ENCODE measurements at places on chromosomes 12 and 14.

GRCh38 chr14:23894362-23895052 is 59.1 kb upstream of the DHRS4 start:
- H3K27me3 ChIP-seq: no peaks in the 10 kb centered on the region
- no peak overlapping the region for H3K4me3 ChIP-seq
- no peak overlapping the region for H3K27ac ChIP-seq

- H3K36me3 ChIP-seq: no peaks in the 10 kb centered on the region
- DNase-seq: no peak
- H3K4me1 ChIP-seq: peaks cover 28% of the 10 kb centered on the region
- no peaks in the 10 kb centered on the region for H3K27me3 ChIP-seq
- peak overlapping the region; percentile 50 for H3K27ac ChIP-seq
These were observed 672 bp upstream of the SCFD1 start for GRCh38 chr14:30621354-30621939.

DNA sequence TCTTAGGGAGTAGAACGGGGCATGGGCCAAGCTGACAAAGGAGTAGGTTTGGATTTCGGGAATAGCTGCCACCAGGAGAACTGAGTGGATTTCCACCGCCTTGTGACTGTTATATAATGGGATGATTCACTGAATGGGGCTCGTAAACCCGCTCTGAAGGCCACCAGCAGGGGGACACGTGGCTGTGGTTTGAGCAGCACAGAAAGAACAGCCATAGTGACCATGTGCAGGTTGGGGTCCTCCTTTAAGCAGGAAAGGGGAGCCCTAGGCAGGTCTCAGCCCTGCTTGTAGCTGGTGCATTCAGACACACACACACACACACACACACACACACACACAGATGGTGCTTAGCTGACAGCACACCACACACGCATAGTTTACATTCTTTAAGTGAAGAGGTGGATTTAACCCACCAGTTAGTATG is 8.6 kb upstream of the ASB2 start:
- H3K36me3 ChIP-seq: no peaks in the 10 kb centered on the region
- H3K27ac ChIP-seq: peak overlapping the region; percentile 59
- H3K27me3 ChIP-seq: no peaks in the 10 kb centered on the region
- peaks cover 5% of the 10 kb centered on the region for H3K4me1 ChIP-seq
- no peak overlapping the region for H3K4me3 ChIP-seq

- H3K4me3 ChIP-seq: no peak overlapping the region
- H3K4me1 ChIP-seq: peaks cover 2% of the 10 kb centered on the region
- no peak overlapping the region for H3K27ac ChIP-seq
- no peaks in the 10 kb centered on the region for H3K36me3 ChIP-seq
These were observed 30.7 kb upstream of the BCL7A start for GRCh38 chr12:121990692-121991603.

DNA sequence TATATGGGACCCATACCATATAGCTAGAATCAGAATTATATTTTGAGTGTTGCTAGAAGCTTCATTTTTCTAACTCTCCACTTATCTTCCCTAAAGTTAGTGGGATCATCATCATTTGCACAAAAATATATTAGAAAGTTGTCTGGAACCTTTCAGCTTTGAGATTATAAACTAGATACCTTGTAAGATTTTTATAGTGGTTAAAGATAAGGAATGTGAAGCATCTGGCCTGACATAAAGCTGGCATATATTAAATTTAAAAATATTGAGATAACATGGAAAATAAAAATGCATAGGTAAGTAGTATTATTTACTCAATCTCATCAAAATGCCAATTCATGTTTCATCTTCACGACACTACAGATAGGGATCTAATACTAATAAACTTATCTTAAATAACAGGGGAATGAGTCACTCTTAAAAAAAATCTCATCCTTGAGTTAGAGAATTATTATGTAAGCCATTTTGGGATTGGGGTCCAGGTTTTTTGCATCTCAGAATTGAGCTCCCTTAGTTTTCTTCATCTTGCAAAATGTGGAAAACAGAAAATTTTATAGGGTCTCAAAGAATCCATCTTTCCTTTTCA is 318.5 kb downstream of the KCNC2 start:
- no peaks in the 10 kb centered on the region for H3K36me3 ChIP-seq
- H3K4me3 ChIP-seq: no peak overlapping the region
- DNase-seq: no peak
- H3K4me1 ChIP-seq: peaks cover 5% of the 10 kb centered on the region
- H3K27ac ChIP-seq: no peak overlapping the region
- H3K27me3 ChIP-seq: no peaks in the 10 kb centered on the region

GRCh38 chr12:9449181-9449580 is 158.5 kb downstream of the KLRB1 start:
- peak overlapping the region; percentile 83 for H3K4me3 ChIP-seq
- no peaks in the 10 kb centered on the region for H3K4me1 ChIP-seq
- DNase-seq: no peak
- no peak overlapping the region for H3K27ac ChIP-seq
- H3K27me3 ChIP-seq: no peaks in the 10 kb centered on the region

DNA sequence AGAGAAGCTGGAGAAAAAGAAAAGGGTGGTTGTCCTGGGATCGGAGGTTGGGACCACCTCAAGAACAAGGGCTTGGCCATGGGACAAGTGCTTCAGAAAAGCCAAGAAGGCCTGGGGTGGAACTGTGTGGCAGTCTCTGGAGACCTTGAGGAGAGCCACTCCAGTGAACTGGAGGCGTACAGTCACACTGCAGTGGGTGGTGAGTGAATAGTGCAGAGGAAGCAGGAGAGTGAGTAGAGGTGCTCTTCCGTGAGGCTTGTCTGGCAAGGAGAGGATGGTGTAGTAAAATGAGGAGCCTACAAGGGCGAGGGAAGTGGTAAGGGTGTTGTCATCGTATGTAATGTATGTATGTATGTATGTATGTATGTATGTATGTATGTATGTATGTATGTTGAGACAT is 20.9 kb downstream of the RASSF3 start:
- DNase-seq: no peak
- peak overlapping the region; percentile 57 for H3K27ac ChIP-seq
- H3K4me3 ChIP-seq: no peak overlapping the region
- peaks cover 4% of the 10 kb centered on the region for H3K36me3 ChIP-seq
- peaks cover 99% of the 10 kb centered on the region for H3K4me1 ChIP-seq

DNA sequence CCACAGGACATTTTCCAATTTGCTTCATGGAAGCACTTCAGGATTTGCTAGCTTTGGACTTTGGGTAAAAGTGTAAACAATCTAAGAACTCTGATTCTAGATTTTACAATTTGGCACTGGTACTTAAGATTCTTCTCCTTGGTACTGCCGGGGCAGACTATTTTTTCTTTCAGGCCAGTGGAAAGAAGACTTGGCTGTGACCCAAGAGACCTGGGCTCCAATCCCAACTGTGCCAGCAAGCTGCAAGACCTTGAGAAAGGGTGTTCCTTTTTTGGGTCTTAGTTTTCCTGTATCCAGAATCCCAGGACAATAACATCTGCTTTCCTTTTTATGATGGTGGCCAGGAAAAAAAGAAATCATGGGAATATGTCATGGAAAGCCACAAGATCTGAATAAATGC is 148.1 kb upstream of the CRY1 start:
- H3K27me3 ChIP-seq: no peaks in the 10 kb centered on the region
- H3K27ac ChIP-seq: no peak overlapping the region
- H3K4me3 ChIP-seq: no peak overlapping the region
- no peaks in the 10 kb centered on the region for H3K36me3 ChIP-seq
- DNase-seq: no peak

DNA sequence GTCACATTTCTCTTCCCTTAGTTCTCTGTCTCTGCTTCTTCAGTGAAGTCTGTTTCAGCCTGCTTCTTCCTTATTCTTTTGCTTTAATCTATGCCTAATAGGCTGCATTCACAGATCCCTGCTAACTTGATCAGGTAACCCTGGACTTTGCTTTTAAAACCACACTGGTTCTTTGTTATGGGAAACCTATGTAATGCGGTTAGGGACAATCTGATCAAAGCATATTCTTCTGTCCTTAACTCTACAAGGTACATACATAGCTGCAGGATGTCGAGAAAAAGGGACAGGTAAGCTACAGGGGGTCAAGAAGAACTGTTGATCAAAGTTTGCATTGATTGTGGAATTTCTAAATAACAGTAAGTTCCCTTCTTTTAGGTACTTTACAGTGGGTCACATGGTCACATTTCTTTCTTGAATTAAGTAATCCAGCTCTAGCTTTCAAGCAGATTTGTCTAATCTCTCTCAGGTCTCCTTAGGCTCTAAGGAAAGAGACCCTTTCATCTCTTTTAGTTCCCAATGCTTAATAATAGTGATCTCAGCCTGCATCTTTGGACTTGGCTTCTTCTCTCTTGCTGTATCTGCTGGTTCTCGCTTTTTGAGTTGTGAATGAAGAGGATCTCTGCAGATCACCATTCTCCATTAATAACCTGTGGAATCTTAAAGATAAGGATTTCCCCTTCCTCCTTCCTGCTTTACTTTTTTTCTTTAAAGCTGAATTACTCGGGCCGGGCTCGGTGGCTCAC is 3.8 kb downstream of the COPZ1 start:
- peaks cover 19% of the 10 kb centered on the region for H3K4me1 ChIP-seq
- no peak overlapping the region for H3K27ac ChIP-seq
- no peaks in the 10 kb centered on the region for H3K27me3 ChIP-seq
- no peak overlapping the region for H3K4me3 ChIP-seq

GRCh38 chr14:59698793-59699192 is 122.2 kb upstream of the CCDC175 start:
- peak overlapping the region; percentile 3 for H3K27ac ChIP-seq
- DNase-seq: no peak
- H3K4me1 ChIP-seq: peaks cover 14% of the 10 kb centered on the region
- H3K4me3 ChIP-seq: no peak overlapping the region

GRCh38 chr12:109230193-109230592 is 78.9 kb downstream of the FOXN4 start:
- DNase-seq: no peak
- H3K4me3 ChIP-seq: no peak overlapping the region
- H3K4me1 ChIP-seq: no peaks in the 10 kb centered on the region
- H3K27me3 ChIP-seq: no peaks in the 10 kb centered on the region

DNA sequence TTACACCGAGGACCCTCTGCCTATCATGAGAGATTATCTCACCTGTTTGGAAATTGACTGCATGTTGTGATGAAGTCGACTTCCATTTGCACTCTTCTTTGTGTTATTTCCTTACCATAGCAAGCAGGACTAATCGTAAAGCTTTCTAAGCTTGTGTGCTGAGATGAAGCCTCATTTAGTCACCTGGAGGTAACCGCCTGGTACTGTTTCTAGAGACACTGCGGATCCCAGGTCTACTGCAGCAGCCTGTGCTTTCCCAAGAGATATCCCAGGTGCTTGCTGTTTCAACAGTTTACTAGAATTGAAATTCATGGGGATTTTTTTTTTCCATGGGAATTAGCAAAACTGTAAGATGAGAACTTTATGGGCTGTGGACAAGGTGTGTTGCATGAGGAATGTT is 131.8 kb downstream of the PTPRR start:
- no peak overlapping the region for H3K4me3 ChIP-seq
- H3K4me1 ChIP-seq: no peaks in the 10 kb centered on the region
- H3K36me3 ChIP-seq: no peaks in the 10 kb centered on the region
- H3K27me3 ChIP-seq: no peaks in the 10 kb centered on the region
- no peak for DNase-seq

DNA sequence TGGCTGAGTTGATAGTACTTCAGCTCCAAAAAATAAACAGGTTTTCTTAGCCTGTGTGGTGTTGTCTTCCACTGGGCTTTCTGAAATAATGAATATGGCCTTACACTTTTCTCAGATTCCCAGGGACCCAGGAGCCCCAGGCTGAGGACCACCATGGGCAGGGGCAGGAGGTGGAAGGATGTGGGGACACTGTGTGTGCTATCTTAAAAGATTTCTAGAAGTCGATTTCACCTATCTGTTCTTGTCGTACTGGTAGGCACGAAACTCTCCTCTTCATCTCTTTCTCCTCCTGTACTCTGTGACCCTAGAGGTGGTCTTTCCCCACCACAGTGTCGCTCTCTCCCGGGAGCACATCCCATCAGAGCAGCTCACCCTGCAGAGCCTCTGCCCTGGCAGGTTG is 107.7 kb upstream of the FKBP4 start:
- H3K27ac ChIP-seq: no peak overlapping the region
- no peak overlapping the region for H3K4me3 ChIP-seq
- no peak for DNase-seq
- no peaks in the 10 kb centered on the region for H3K4me1 ChIP-seq
- peaks cover 74% of the 10 kb centered on the region for H3K36me3 ChIP-seq

DNA sequence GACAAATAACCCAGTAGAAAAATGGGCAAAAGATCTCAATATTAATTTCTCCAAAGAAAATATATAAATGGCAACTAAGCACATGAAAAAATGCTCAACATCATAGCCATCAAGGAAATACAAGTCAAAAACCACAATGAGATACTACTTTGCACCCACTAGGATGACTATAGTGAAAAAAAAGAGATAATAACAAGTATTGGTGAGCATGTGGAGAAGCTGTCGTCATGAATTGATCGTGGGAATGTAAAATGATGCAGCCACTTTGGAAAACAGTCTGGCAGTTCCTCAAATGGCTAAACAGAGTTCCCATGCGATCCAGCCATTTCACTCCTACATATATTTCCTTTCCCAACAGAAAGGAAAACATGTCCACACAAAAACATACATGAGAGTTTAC is 18.1 kb downstream of the JDP2 start:
- no peak overlapping the region for H3K27ac ChIP-seq
- H3K4me1 ChIP-seq: peaks cover 26% of the 10 kb centered on the region

All from thoracic aorta (tissue), 2 donors.